T-helper 2 cell treated with Interferon-gamma antibody and Interleukin-4, amounts not matched to agents 5 μg/mL and 100 μg/mL, for 36 hours (primary cell): ENCODE measurements at places on chromosomes 4 and X.

DNA sequence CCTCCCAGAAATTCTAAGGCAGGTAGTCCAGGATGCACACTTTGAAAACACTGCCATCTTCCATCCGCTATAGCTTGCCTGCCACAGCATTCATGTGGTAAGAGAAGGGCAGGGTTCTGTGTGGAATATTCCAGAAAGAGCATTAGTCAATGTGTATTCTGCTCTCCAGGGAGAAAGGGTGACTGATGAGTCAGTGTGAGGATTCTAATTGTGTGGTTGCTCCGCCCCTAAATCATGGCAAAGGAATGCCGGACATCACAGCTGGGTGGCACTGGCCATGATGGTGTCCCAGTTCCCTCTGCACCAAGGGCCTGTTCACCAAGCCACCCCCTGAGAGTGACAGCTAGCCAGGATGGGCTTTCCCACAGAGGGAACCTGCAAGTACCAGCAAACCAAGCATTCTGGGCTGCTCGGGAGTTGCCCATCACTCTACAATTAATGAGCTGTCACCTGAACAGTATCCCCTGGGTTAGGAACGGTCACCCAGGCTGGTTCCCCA is 9.5 kb downstream of the IDS start:
- DNase-seq = no peak
- peaks cover 7% of the 10 kb centered on the region for H3K4me1 ChIP-seq
- no peaks in the 10 kb centered on the region for H3K27me3 ChIP-seq
- H3K4me3 ChIP-seq = no peak overlapping the region

DNA sequence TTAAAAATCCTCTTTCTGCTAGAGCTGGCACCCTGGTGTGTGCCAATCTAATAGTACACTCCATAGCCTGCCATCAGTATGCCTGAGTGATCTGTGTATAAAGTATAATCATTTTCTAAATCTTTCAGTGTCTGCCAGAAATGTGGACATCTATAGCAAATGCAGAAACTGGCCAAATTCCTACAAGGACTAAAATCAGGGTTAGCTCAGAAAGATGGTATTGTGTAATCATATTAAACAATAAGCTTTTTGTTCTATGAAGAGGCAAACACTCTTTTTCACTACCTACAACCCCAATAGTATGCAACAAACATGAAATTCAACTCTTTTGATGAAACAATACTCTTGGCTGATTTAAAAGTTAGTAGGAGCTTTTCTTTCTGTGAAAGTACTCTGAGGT is 7.7 kb upstream of the TXLNG start:
- no peaks in the 10 kb centered on the region for H3K27me3 ChIP-seq
- no peak for DNase-seq
- H3K4me1 ChIP-seq = no peaks in the 10 kb centered on the region
- no peak overlapping the region for H3K4me3 ChIP-seq

GRCh38 chr4:100962698-100963097 is 384.6 kb downstream of the PPP3CA start:
- DNase-seq = no peak
- H3K27ac ChIP-seq = no peak overlapping the region
- no peaks in the 10 kb centered on the region for H3K4me1 ChIP-seq
- peaks cover 7% of the 10 kb centered on the region for H3K27me3 ChIP-seq
- no peaks in the 10 kb centered on the region for H3K36me3 ChIP-seq

GRCh38 chr4:86247320-86247719 is 112.5 kb downstream of the MAPK10 start:
- no peaks in the 10 kb centered on the region for H3K36me3 ChIP-seq
- H3K27me3 ChIP-seq = no peaks in the 10 kb centered on the region
- no peak for DNase-seq
- H3K27ac ChIP-seq = no peak overlapping the region
- no peak overlapping the region for H3K4me3 ChIP-seq
- no peaks in the 10 kb centered on the region for H3K4me1 ChIP-seq

DNA sequence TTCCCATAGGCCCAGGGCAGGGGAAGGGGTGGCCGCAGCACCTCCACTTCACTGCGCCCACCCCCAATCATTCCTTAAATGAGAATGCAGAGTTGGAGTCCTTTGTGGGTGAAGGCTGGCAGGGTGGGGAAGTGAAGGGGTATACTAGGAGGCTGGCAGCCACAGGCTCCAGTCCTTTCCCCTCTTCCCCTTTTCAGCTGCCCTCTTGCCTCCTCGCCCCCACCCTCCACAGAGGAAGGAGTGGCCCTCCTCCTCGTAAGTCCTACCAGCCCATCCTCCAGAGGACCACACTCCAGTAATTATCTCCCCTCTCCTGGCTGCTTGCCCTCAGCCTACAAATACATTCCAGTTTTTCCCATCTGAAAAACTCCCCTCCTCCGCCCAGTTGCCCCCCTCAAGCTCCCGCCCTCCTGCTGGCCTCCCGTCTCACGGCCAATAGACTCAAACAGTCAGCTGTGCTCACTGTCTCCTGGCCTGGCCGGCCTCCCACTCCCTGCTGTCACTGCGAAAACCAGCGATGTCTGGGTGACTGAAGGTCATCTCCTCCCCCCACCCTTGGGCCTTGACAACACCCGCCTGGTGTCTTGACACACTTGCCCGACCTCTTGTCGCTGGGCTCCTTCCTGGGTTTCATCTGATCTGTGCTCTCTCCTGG is 38.8 kb downstream of the EFNB1 start:
- H3K4me3 ChIP-seq = no peak overlapping the region
- no peak for DNase-seq
- H3K4me1 ChIP-seq = peaks cover 4% of the 10 kb centered on the region
- H3K36me3 ChIP-seq = no peaks in the 10 kb centered on the region
- H3K27me3 ChIP-seq = no peaks in the 10 kb centered on the region
- no peak overlapping the region for H3K27ac ChIP-seq
